ENCODE measurements at places on chromosomes 5 and 9. TPM values are rescaled to one million over a fixed set of nuclear protein-coding genes. Genes with fewer than 3 reads are reported as not detected.

IL11RA gene
- 77.0 TPM for total RNA-seq

HMMR gene
- total RNA-seq, result 50.5 TPM

PIP5K1B gene
- total RNA-seq, result not detected

TSLP gene
- 0.58 TPM for total RNA-seq

SHB gene
- total RNA-seq, result 0.78 TPM

SLC46A2 gene
- total RNA-seq, result not detected

PCDHGA5 gene
- 0.23 TPM for total RNA-seq

COX7C gene
- total RNA-seq, result 446 TPM
